Pancreas (tissue), 10 donors: ENCODE measurements at places on chromosomes 6 and 20. TPM values are rescaled to one million over a fixed set of nuclear protein-coding genes. Genes with fewer than 3 reads are reported as not detected.

Gene BPIFB1
- polyA plus RNA-seq = 0.12 TPM

Gene SLC35F1
- 0.23 TPM for polyA plus RNA-seq

DNA sequence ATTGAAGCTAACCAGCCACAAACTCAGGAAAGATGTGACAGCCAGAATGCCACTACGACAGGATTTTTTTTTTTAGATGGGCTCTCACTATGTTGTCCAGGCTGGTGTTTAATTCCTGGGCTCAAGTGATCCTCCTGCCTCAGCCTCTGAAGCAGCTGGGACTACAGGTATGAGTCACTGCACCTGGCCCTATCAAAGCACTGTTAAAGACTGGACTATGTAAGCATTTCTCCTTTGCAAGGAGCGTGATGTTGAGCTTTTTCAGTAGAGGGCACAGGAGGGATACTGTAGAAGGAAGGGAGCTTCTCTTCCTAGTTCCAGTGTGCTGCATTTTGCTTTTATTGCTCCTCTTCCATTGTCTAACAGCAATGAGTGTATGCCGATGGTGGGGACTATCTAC, 35.8 kb downstream of the ZBTB9 start:
- H3K36me3 ChIP-seq = no peaks in the 10 kb centered on the region
- no peaks in the 10 kb centered on the region for H3K4me1 ChIP-seq
- DNase-seq = no peak
- no peak overlapping the region for H3K27ac ChIP-seq

- no peaks in the 10 kb centered on the region for H3K4me1 ChIP-seq
- no peaks in the 10 kb centered on the region for H3K27me3 ChIP-seq
- no peak for DNase-seq
- H3K27ac ChIP-seq = peak overlapping the region; percentile 17
These were observed 99.4 kb upstream of the RIPOR2 start for GRCh38 chr6:25035174-25035511.

DNA sequence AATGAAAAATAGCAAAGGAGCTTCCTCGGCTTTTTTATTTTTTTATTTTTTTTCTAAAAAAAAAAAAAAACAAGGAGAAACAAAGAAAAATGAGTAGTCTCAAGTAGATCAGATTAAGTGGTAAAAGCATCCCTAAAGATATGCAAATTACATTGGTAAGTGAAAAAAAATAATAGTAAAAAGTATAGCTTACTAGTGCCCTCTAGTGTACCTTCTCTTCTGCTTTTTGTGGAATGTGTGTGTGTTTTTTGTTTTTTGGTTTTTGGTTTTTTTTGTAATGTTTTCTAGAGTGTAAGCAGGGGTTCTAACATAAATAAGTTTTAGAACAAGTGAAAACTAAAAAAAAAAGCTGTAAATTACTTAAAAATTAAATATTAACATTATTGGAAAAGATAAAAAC, 1062.0 kb downstream of the HACE1 start:
- H3K36me3 ChIP-seq = no peaks in the 10 kb centered on the region
- no peak overlapping the region for H3K4me3 ChIP-seq
- no peak for DNase-seq
- no peak overlapping the region for H3K27ac ChIP-seq
- no peaks in the 10 kb centered on the region for H3K27me3 ChIP-seq
- H3K4me1 ChIP-seq = no peaks in the 10 kb centered on the region
